Activated CD4-positive, alpha-beta T cell treated with anti-CD3 and anti-CD28 coated beads, Interleukin-2, amount 50 U/mL, for 4 hours (primary cell): ENCODE measurements at places on chromosomes 6 and 20.

GRCh38 chr6:74742793-74743508 lies 462.9 kb downstream of the COL12A1 start:
- DNase-seq, result no peak

- no peak for DNase-seq
Observed at GRCh38 chr20:61497029-61497627, 245.1 kb downstream of the CDH4 start.

DNA sequence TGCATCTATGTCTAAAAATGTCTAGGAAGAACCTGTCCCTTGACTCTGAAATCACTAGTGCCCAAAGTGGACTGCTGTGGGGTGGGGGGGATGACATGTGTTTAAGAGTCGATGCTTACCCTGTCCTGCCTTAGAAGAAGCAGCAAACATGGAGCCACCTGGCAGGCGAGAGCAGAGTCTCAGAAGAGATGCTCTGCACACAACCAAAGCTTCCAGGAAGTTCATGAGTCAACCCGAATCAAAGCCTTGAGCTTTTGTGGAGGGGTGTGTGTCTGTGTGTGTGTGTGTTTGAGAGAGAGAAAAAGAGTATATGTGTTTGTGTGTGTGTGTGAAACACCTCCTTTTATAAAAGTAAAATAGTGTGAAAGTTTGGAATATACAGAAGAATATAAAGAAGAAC lies 269.9 kb downstream of the ALDH8A1 start:
- no peak for DNase-seq

- DNase-seq, result no peak
Observed at GRCh38 chr6:16683641-16684194, 77.5 kb downstream of the ATXN1 start.

GRCh38 chr6:151647976-151648639 lies 154.3 kb downstream of the CCDC170 start:
- DNase-seq, result no peak

GRCh38 chr20:46073443-46073842 lies 16.3 kb downstream of the NCOA5 start:
- no peak for DNase-seq

DNA sequence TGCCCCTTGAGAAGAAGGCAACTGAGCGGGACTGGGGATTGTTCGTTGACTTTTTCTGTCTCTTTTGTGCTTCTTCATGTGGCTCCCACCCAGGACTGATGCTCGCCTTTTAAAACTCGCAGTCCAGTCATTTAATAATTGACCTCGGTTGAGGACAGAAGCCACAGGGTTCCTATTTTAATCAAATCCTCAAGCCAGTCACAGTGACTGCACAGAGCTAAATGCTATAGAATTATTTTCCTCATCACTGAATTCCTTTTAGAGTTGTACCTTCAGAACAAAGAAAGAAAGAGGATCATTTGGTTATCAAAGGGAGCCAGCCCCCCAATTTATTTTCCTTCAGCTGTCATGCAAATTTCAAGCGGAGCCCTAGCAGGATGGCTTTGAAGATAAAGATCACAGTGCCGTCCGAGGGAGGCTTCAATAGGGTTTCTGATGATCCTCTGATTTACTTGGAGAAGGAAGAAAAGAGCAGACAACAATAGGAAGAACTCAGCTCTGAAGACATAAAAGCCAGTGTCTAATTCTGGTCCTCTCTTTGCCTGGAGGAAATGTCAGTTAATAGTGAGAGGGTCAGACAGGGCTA lies 186.6 kb downstream of the DOK5 start:
- no peak for DNase-seq

- no peak for DNase-seq
Observed at GRCh38 chr6:111617149-111617548, 11.5 kb upstream of the TRAF3IP2 start.

DNA sequence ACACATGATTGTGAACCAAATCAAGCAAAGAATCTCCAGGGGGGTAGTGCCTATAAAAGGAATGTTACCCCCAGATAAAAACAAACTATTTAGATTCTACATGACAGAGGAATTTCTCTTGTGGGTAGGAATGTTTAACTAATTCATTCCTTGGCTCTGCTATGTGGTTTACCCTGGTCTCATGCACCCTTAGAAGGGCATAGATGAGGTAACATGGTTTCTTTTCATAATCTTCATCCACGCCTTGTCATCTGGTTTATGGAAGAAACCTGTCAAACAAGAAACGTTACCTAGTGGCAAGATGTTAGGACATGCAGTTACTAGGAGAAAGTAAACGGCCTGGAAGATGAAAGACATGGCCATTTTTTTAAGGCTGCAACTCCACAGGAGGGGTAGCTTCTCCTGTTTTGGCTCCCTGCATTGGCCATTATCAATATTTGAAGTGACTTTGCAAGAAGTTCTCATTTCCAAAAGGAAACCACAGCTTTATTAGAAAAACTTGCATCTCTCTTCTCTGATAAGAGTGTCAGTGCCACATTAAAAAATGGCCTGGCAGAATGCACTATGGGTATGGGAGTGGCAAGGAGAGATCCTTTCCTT lies 45.5 kb downstream of the STX11 start:
- no peak for DNase-seq

- DNase-seq, result no peak
Observed at GRCh38 chr6:156601152-156602065, 175.8 kb upstream of the ARID1B start.

- no peak for DNase-seq
Observed at GRCh38 chr20:20480126-20480525, 112.2 kb downstream of the INSM1 start.

GRCh38 chr6:144019929-144020328 lies 11.9 kb upstream of the PLAGL1 start:
- no peak for DNase-seq

DNA sequence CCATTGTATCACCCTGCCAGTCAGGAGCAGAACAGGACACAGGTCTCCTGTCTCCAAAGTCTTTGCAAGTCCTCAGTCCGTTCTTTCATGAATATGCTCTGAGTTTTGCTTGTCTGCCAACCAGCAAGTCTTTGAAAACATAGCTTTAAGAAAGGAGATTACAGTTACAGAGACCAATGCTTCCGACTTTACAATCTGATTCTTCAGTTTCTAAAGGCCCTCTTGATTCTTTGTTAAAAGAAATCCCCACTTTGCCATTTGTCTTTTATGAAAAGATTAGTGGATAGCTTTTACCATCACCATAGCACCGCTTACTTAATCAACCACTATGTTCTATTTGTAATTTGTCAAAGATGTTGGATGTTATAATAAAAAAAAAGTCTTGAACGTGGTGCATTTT lies 562.8 kb upstream of the BTBD3 start:
- DNase-seq, result no peak

DNA sequence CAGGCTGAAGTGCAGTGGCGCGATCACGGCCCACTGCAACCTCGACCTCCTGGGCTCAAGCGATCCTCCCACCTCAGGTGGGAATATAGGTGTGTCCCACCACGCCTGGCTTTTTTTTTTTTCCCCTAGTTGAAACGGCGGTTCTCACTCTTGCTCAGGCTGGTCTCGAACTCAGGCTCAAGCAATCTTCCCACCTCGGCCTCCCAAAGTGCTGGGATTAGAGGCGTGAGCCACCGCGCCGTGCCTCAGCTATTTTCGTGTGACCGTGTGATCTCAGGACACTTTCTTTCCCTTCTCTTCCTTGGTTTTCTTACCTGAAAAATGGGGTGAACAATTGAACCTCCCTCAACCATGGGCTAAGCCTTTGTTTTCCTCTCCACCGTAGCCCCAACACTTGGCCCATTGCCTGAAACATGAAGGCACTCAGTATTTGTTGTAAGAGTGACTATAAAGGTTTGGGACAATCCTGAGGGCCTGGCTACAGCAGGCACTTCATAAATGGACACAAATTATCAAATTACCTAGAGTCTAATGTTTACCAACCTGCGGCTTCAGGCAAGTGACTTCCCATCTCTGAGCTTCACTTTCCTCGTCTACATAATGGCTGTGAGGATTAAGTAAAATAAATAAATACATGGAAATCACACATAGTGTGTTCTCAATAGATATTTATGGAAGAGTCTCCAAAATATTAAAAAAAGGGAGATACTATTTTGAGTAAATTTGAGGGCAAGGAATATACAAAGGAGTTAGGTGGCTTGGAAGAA lies 31.4 kb upstream of the ID1 start:
- DNase-seq, result no peak

DNA sequence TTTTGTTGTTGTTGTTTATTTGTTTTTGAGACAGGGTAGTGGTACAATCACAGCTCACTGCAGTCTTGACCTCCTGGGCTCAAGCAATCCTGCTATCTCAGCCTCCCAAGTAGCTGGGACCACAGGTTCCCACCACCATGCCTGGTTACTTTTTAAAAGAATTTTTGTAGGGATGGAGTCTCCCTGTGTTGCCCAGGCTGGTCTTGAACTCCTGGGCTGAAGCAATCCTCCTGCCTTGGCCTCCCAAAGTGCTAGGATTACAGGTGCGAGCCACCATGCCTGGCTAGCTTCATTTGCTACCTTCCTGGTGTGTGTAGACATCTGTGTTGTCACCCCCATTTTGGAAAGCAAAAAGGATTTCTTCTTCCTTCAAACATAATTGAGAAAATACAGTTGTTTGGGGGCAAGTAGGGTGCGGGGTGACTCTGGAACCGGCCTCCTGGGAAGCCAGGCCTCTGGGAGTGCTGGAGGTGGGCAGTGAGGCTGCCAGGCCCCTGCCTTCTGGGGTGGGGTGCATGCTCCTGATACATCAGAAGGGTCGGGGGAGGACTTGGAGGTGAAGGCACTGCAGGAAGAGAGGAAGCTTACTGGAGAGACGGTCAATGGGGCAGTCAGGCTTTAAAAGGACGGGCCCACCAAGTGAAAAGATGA lies 28.4 kb downstream of the SYNJ2 start:
- DNase-seq, result no peak

GRCh38 chr6:150027806-150028565 lies 2.7 kb upstream of the RAET1L start:
- DNase-seq, result no peak

- no peak for DNase-seq
Observed at GRCh38 chr20:46400828-46401477, 5.5 kb downstream of the ELMO2 start.

- no peak for DNase-seq
Observed at GRCh38 chr6:117938311-117938995, 31.4 kb downstream of the SLC35F1 start.

GRCh38 chr6:9398071-9398766 lies 962.9 kb upstream of the SLC35B3 start:
- no peak for DNase-seq

- no peak for DNase-seq
Observed at GRCh38 chr20:50256577-50256976, 65.9 kb downstream of the CEBPB start.
